ENCODE measurements at places on chromosomes 6 and 20.

GRCh38 chr6:3323696-3324261, 65.0 kb downstream of the PSMG4 start:
- no peak for DNase-seq

- no peak for DNase-seq
Observed at GRCh38 chr6:111784433-111784832, 88.8 kb downstream of the FYN start.

GRCh38 chr20:41889126-41889843, 271.1 kb upstream of the CHD6 start:
- no peak for DNase-seq

GRCh38 chr6:6610031-6610591, 21.6 kb downstream of the LY86 start:
- DNase-seq, result peak; percentile 48

- DNase-seq, result no peak
Observed at GRCh38 chr6:30494291-30494861, 5.1 kb downstream of the HLA-E start.

GRCh38 chr6:115617031-115617430, 443.7 kb downstream of the FRK start:
- no peak for DNase-seq

GRCh38 chr6:154466139-154466538, 44.3 kb downstream of the CNKSR3 start:
- no peak for DNase-seq

DNA sequence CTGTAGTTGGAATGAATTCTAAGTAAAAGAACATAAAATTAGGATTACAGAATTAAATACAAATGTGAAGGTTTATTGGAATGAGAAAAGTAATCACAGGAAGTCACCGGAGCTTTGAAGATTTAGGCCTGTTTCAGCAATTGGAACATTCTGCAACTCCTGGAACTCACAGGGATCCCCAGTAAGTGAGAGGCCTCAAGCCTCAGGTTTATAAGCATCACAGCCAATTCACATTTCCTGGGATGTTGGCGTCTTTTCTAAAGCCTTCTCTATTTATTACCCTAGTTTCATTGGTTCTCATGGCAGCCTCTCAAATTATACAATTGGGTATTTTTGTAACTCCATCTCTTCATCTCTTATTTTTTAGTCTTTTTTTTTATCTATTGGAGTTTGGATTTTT, 90.4 kb upstream of the HIVEP1 start:
- DNase-seq, result no peak

DNA sequence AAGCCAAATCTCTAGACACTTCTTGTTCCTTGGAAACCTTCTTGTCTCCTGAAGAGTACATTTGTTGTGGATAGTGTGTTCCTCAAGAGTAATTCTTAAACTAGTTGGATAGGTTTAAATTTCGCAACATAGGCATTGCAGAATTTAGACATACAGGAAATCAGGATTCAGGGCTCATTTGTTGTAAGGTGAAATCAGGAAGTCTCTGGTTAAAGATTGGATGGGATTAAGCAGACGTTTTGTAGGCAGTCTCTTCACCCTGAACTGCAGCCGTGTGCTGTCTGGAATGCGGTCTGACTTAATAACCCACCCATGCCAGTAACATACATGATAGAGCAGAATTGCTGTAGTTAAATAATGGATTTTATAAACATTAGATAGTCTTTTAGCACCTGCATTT, 21.7 kb downstream of the HIVEP1 start:
- DNase-seq, result no peak

DNA sequence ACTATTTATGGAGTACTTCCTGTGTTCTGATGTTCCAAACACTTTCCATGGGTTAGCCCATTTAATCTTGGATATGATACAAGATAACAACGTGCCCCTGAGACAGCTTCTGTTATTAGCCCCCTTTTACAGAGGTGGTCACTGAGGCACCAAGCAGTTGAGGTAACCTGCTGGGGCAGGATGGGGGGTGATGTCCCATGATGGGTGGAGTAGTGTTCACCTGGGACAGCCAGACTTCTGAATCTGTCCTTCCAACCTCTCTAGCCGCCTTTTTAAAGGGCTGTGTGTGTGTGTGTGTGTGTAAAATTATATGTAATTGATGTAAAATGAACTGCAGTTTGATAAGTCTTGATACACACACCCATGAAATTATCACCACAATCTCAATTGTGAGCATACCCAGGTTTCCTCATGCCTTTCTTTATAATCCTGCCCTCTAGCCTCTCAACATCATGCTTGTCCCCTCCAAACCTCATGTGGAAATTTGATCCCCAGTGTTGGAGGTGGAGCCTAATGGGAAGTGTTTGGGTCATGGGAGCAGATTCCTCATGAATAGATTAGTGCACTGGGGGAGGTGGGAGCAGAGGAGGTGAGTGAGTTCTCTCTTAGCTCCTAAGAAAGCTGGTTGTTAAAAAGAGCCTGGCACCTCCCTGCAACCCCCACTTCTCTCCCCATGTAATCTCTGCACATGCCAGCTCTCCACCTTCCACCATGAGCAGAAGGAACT, 39.2 kb downstream of the PLAGL2 start:
- no peak for DNase-seq

DNA sequence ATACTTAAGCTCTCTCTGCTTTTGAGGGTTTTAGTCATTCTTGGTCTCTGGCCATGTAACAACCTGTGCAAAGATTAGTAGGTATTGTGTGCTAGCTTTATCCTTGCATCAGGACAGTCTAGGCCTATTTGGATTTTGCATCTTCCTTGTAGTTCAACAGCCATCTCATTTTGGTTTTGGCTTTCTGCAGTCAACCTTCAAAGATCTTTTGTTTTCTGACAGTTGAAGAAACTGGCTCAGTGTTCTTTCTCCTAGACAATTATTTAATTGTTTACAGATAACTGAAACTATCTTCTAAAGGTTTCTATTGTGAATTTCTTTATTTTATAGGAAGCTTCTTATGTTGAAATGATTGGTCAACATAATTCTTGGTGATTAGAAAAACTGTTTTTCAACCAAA, 307.5 kb downstream of the CDKAL1 start:
- DNase-seq, result no peak

DNA sequence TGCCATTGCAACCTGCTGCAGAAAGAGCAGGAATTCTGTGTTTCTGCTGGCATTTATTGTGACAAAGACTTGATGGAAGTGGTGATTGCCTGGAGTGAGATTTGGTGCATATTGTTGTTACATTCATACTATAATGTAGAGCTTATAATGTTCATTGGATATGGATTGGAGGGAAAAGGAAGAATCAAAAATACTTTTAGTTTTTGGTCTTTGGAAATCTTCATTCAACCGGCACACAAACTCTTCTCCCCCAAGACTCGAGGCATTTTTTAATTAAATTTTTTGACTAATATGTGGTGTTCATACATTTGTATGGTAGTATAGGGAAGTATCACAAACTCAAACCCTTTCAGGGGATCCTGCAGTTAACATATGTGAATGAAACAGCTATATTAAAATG, 380.8 kb downstream of the DOK5 start:
- DNase-seq, result no peak

- DNase-seq, result no peak
Observed at GRCh38 chr6:21091411-21091810, 502.1 kb upstream of the SOX4 start.

GRCh38 chr6:133705731-133706130, 183.2 kb upstream of the TCF21 start:
- DNase-seq, result no peak

DNA sequence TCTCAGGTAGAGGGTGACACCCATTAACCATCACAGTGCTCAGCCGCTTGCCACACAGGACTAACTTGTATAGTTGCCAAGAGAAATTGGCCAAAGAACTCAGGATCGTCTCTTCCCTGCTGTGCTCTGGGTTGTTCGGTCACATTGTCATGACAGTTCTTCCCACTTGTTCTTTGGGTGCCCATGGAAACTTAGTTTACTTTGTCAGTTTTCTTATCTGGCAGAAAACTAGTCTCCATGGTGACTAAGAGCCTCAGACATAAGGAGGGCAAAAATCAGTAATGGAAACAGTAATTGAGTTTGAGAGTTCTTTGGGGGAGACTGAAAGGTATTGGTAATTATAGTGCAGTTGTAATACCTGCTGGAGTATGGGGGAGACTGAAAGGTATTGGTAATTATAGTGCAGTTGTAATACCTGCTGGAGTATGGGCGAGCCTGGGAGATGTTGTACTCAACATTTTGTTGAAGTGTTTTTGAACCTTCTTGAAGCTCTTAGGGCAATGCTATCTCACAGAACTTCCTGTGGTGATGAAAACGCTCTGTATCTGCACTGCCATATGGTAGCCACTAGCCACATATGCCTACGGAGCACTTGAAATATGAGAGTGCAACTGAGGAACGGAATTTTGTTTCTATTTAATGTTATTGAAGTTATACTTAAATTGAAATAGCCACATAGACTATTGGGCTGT, 95.2 kb upstream of the HDGFL1 start:
- no peak for DNase-seq

- no peak for DNase-seq
Observed at GRCh38 chr6:84979541-84979940, 215.1 kb upstream of the TBX18 start.

GRCh38 chr6:152094992-152095592, 287.6 kb downstream of the ESR1 start:
- DNase-seq, result no peak

DNA sequence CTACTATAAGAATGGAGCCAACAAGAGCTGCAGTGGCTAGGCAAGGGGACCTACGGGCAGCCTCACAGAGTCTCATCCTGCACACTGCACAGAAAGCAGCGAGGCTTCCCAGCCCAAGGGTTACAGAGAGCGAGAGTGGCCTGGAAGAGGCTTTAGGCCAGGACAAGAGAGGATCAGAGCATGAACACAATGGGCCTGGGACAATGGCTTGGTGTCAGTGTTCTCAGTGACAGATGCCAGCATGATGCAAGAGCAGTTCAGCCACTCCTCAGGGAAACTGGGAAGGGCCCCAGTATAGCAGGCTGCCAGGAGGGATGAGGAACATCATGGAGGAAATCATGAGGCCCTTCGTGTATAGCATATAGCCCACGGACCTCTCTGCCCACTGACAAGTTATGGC, 108.0 kb downstream of the NUS1 start:
- DNase-seq, result no peak

- no peak for DNase-seq
Observed at GRCh38 chr6:53461696-53462095, 83.2 kb downstream of the GCLC start.

DNA sequence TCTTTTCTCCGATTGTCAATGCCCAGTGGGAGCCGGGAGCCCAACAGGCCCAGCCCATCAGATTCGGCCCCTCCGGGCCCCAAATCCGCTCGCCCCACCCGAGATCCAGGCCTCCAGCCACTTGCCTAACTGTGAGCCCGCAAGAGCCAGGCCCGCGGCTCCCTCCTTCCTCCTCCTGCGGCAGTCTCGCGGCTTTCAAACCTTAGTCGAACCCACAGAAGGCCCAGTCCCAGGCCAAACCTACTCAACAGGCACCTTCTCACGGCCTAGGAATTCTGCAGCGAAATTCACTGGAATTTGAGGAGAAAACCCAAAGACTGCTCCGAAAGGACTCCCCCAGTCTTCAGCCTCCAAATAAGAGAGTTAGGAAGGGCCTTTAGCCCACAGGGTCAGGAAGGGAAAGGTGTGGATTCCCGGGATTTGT, 2.8 kb upstream of the TFAP2A start:
- DNase-seq, result no peak

- DNase-seq, result no peak
Observed at GRCh38 chr20:18009116-18009515, 40.3 kb downstream of the MGME1 start.

DNA sequence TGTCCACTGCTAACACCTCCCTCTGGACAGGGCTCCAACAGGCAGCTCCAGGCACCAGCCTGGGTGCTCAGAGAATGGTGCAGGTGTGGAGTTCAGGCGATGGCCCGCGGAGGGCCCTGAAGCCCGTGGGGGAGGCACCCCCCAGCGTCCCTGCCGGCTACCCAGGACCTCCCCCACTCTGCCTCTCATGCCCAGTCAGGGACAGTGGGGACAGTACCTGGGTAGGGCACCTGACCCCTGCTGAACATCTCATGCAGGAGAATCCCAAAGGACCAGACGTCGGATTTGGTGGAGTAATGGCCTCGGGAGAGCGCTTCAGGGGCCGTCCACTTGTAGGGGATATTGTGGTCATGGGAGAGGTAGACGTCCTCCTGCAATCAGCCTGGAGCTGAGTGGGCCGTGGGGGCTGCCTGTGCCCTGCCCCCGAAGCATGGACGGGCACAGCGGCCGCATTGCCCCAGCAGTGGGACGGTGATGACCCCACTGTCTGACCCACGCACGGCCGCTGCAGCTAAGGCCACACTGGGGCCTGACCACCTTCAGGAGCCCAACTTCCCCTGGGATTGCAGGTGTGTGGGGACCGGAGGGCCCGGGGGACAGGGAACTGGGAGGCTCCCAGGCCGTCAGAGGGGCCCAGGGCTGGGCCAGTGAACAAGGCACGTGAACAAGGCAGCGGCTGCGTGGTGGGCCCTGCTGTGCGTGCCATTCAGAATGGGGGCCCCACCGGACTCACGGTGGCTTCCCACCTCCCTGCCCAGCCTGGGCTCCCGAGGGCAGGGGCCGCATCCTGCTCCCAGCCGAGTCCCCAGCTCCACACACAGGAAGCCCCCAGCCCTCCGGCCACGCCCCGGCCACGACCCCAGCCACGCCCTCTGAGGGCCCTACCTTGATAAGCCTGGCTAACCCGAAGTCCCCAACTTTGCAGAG, 7.1 kb downstream of the PTK6 start:
- DNase-seq, result no peak

DNA sequence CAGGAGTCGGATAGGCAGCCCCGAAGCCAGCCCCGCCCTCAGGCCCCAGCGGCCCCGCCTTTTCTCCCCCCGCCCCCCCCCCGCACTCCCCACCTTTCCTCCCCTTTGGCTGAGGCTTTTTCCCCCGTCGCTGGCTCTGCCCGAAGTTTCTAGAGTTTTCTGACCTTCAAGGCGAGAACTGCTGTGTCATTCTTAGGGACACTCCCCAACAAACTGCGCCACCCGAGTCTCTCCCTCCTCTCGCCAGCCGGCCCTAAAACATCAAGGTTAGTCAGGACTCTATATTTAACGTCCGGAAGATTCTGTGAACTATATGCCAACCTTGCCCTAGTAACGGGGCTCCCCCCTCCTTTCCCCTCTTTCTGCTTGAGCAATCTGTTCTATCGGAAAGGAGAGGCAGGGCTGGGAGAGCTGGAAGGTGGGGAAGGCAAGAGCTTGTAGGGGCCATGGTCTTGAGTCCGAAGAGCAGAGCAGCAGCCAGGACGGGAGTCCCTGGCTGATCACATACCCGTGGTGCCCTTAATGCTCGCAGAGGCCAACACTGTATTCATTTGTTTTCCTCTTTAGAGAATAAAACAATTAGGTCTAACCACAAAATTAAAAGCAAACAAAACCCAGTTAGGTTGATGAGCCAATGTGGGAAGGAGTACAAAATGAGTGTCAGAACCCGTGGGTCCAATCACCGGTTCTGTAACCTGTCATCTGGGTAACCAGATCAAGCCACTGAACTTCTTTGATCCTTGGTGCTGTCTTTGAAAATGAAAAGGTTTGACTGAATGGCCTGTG, 5.3 kb upstream of the HSPA1B start:
- DNase-seq, result peak; percentile 55

- DNase-seq, result no peak
Observed at GRCh38 chr6:50270415-50270814, 220.7 kb upstream of the DEFB112 start.

- no peak for DNase-seq
Observed at GRCh38 chr6:57210060-57210459, 12.0 kb downstream of the RAB23 start.
